ENCODE measurements at places on chromosomes 3 and 15.

DNA sequence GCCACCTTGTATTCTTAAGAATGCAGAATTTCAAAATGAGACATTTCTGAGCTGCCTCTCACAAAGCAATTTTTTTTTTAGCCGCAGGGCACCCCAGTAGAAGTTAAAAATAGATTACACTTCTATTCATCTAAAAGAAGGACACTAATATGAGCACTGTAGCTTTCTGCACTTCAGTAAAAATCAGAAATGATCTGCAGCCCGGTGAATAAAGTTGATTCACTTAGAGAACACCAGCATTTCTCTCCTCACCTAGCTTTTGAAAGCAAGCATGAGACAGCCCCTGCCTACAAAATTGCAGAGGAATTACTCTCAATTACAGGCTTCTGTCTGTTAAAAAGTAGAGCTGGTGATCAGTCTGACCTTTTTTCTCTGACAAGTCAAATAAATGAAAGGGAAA, 1062.4 kb downstream of the FHIT start:
- no peaks in the 10 kb centered on the region for H3K36me3 ChIP-seq
- no peak for DNase-seq
- H3K4me1 ChIP-seq, result peaks cover 15% of the 10 kb centered on the region
- no peak overlapping the region for H3K27ac ChIP-seq

- no peaks in the 10 kb centered on the region for H3K27me3 ChIP-seq
- H3K4me1 ChIP-seq, result no peaks in the 10 kb centered on the region
- no peak for DNase-seq
- no peaks in the 10 kb centered on the region for H3K36me3 ChIP-seq
- no peak overlapping the region for H3K4me3 ChIP-seq
- H3K27ac ChIP-seq, result no peak overlapping the region
These were observed 323.3 kb downstream of the CTNNB1 start for GRCh38 chr3:41522612-41523011.

DNA sequence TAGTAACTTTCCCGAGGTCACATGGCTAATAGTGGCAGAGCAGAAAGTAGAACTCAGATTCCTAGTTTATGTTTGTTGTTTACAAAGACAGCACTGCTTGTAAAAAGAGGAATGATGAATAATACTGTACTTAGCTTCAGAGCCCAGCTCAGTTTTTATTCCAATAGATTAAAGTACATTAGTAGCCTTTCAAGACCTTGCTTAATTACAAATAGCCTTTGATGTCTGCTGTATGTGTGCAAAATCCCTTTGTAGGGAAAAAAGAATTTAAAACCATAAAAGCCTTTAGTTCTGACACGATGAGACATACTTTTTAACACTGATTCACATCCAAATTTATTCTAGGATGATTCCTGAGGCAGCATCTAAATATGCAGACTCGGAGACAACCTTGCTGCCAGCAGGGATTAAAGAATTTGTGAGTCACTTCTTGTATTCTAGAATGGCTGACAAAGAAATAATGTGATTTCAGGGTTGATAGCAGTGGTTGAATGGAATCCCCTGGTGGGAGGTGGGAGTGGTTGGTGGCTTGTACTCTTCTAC, 324.2 kb upstream of the TGFBR2 start:
- H3K4me1 ChIP-seq, result peaks cover 5% of the 10 kb centered on the region
- no peaks in the 10 kb centered on the region for H3K27me3 ChIP-seq
- H3K27ac ChIP-seq, result no peak overlapping the region
- H3K36me3 ChIP-seq, result peaks cover 3% of the 10 kb centered on the region
- no peak overlapping the region for H3K4me3 ChIP-seq
- DNase-seq, result no peak

DNA sequence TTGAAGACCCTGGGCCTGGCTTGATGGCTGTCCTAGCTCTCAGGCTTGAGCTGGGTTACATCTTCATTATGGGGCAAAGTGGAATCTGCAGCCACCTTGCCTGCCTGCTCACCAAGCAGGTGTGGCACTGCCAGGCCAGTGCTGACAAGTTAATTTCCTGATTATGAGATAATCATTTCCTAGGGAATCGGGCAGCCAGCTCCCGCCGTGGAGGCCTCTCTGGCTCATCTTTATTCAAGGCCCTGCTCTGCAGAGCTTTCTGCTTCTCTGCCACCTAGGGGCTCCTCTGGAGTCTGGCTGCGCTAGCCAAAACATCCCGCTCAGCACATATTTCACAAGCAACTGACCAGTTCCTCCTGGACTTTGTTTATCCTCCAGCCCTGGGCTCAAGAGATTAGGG, 9.9 kb downstream of the LOXL1 start:
- H3K36me3 ChIP-seq, result no peaks in the 10 kb centered on the region
- DNase-seq, result no peak
- H3K27me3 ChIP-seq, result peaks cover 2% of the 10 kb centered on the region
- peaks cover 39% of the 10 kb centered on the region for H3K4me1 ChIP-seq

DNA sequence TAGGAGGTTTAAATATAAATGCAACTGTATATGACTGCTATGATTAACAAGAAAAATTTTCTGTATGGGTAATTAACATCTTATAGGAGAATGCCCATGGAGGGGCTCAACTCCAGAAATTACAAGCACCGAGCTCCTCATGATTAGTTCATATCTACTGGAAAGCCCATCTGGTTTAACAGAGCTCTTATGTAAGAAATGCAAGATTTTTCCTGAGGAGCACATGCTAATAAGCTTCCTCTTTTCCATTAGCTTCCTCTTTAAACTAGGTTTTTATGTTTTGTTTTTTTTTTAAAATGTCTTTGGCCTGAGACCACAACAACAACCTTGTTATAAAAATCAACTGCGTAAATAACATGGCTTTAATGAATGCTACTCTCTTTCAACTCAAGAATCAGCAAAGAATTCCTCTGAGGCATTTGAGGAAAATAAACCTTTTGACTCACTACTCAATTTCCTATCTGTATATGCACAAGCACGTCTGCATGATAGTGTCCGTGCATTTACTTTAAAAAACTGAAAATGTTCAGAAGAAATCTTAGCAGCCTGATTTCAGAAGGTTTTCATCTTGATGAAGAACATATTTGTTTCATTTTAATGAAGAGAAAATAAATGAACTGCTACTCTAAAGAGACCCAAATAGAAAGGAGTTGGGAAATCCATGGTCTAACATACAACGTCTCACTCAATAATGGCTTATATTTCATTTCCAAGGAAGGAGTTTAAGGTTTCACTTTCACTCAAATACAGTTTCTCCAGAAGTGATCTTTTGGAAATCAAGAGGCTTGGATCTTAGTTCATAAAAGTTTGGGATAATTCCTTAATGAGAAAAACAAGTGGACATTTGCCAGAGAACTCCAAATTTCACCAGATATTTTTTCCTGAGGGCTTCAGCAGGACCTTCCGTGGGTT, 180.8 kb downstream of the KCNAB1 start:
- no peaks in the 10 kb centered on the region for H3K36me3 ChIP-seq
- H3K4me3 ChIP-seq, result no peak overlapping the region
- no peak for DNase-seq
- H3K27me3 ChIP-seq, result no peaks in the 10 kb centered on the region

Data from type B pancreatic cell (in vitro differentiated cells).